ENCODE measurements at places on chromosomes 12 and 14.

GRCh38 chr12:127120851-127121250, 1146.1 kb upstream of the TMEM132C start:
- no peak for DNase-seq

- no peak for DNase-seq
These were observed 34.2 kb downstream of the DAO start for GRCh38 chr12:108914121-108914531.

- peak; percentile 36 for DNase-seq
These were observed at the start of gene RAB15 for GRCh38 chr14:64971943-64972791. Gene RAB15, minus strand, starts transcription at chr14:64972336. Its CDS starts 260 bp downstream, at chr14:64972076.

GRCh38 chr14:103216857-103217256, 93.6 kb downstream of the TNFAIP2 start:
- DNase-seq, result no peak

DNA sequence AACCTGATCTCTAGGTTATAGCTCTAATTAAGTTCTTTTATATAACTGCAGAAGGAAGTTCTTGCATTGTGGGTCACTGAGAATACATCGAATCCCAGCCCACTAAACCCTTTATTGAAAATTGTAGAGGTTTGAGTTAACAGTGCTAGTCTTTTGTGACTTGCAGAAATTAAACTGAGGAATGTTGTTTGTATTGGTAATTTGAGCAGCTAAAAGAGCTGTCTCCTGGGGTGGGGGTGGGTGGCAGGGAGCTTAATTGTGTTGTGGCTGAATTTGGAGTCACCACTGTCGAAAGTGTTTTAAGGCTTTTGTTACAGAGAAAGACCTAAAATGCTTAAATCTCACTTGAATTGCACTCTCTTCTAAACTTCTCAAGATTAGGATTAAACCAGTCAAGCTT, 3.2 kb upstream of the COX8C start:
- DNase-seq, result no peak
